IgD-negative memory B cell (primary cell): ENCODE measurements at places on chromosomes 4 and X. TPM values are rescaled to one million over a fixed set of nuclear protein-coding genes. Genes with fewer than 3 reads are reported as not detected.

Gene RIBC1
- 0.78 TPM for polyA plus RNA-seq

Gene LDB2
- not detected for polyA plus RNA-seq

Gene PABPC1L2B
- polyA plus RNA-seq, result not detected

Gene GAGE2A
- not detected for polyA plus RNA-seq

Gene CORIN
- not detected for polyA plus RNA-seq

Gene DIPK2B
- not detected for polyA plus RNA-seq

Gene CT45A5
- polyA plus RNA-seq, result not detected

Gene TMSB15C
- polyA plus RNA-seq, result 0.66 TPM

Gene LRBA
- polyA plus RNA-seq, result 15.3 TPM

Gene SPP1
- not detected for polyA plus RNA-seq

Gene CT83
- polyA plus RNA-seq, result not detected

Gene ZFP42
- not detected for polyA plus RNA-seq

Gene INTU
- 0.11 TPM for polyA plus RNA-seq

Gene SSX4
- not detected for polyA plus RNA-seq

Gene OFD1
- polyA plus RNA-seq, result 47.9 TPM

Gene PABPC4L
- not detected for polyA plus RNA-seq

Gene ASMT
- polyA plus RNA-seq, result 1.8 TPM

Gene C4orf36
- not detected for polyA plus RNA-seq

Gene ACOT9
- 18.2 TPM for polyA plus RNA-seq

Gene SULT1E1
- not detected for polyA plus RNA-seq

Gene PLRG1
- polyA plus RNA-seq, result 64.2 TPM

Gene LANCL3
- polyA plus RNA-seq, result 0.19 TPM

Gene TCEAL3
- polyA plus RNA-seq, result 8.7 TPM

Gene IBSP
- polyA plus RNA-seq, result not detected

Gene SPARCL1
- polyA plus RNA-seq, result not detected

Gene ETDA
- not detected for polyA plus RNA-seq

Gene CSTF2
- polyA plus RNA-seq, result 14.0 TPM

Gene WAS
- polyA plus RNA-seq, result 26.5 TPM

Gene PNMA6A
- 0.14 TPM for polyA plus RNA-seq

Gene PLP1
- polyA plus RNA-seq, result not detected

Gene CPLX1
- polyA plus RNA-seq, result not detected

Gene ZMAT1
- polyA plus RNA-seq, result 3.6 TPM

Gene PRDM5
- polyA plus RNA-seq, result not detected

Gene CRMP1
- polyA plus RNA-seq, result not detected

Gene FGB
- polyA plus RNA-seq, result not detected

Gene PPEF2
- polyA plus RNA-seq, result not detected

Gene CT45A9
- not detected for polyA plus RNA-seq

Gene STBD1
- not detected for polyA plus RNA-seq

Gene RNF175
- not detected for polyA plus RNA-seq

Gene ADGRG2
- polyA plus RNA-seq, result 0.16 TPM

Gene HELT
- polyA plus RNA-seq, result not detected

Gene FOXR2
- not detected for polyA plus RNA-seq

Gene NPY2R
- polyA plus RNA-seq, result not detected

Gene ANXA3
- polyA plus RNA-seq, result 0.39 TPM

Gene IGSF1
- polyA plus RNA-seq, result not detected

Gene CLCN5
- 0.56 TPM for polyA plus RNA-seq

Gene OPRPN
- not detected for polyA plus RNA-seq

Gene IL21
- polyA plus RNA-seq, result not detected

Gene JAKMIP1
- polyA plus RNA-seq, result 1.9 TPM

Gene PNCK
- polyA plus RNA-seq, result not detected

Gene TMEM271
- polyA plus RNA-seq, result not detected

Gene LGI2
- polyA plus RNA-seq, result not detected
